Bone marrow (tissue), 2 donors: ENCODE measurements at places on chromosomes 13 and 19.

DNA sequence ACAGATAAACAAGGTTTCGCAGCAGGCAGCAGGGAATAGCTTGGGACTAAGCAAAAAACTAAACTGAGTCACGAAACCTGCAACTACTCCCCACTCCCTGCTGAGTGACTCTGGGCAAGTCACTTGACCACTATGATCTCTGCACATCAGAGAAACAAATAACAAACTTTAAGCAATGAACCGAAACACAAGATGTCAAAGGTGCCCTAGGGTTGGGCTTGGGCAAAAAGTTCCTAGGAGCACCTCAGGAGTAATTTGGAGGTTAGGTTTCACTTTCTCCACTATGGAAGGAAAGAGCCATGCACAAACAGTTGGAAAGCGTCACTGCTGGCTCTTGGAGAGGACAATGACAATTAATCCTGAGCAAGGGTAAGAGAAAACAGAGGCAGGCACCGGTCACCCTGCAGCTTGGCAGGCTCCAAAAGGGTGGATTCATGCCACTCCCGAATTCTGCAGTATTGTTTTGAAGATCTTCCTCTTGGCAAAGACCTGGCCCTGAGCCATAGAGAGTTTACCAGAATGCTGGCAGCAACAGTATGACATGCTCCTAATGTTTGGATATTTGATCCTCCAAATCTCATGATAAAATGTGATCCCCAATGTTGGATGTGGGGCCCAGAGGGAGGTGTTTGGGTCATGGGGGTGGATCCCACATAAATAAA lies 60.3 kb downstream of the CRYL1 start:
- DNase-seq, result no peak

GRCh38 chr19:19405971-19406877 lies 749 bp downstream of the GATAD2A start:
- DNase-seq, result no peak

DNA sequence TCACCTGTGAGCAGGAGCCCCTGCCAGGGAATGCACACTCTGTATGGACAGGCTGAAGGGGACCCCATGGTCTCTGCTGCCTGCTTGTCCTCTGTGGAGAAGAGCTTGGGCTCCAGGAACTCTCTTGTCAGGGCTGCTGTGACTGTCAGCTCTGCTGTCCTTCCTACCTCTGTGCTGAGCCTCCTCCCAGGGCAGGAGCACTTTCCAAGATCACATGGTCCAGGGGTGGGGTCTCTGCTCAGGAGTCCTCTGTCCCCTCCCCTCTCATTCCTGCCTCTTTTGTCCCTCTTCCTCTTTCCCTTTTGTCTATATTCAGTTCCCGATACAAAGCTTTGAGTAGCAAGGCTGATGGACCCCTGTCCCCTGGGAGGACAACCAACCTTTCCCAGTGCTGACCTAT lies at the start of gene CEACAM7:
Gene CEACAM7 (minus strand): TSS at position 173 of the 400 bp plus-strand sequence. CDS start 105 bp downstream, at position 68.
- DNase-seq, result no peak

- DNase-seq, result peak; percentile 41
These were observed 24.1 kb upstream of the ASPDH start for GRCh38 chr19:50537769-50538230.

DNA sequence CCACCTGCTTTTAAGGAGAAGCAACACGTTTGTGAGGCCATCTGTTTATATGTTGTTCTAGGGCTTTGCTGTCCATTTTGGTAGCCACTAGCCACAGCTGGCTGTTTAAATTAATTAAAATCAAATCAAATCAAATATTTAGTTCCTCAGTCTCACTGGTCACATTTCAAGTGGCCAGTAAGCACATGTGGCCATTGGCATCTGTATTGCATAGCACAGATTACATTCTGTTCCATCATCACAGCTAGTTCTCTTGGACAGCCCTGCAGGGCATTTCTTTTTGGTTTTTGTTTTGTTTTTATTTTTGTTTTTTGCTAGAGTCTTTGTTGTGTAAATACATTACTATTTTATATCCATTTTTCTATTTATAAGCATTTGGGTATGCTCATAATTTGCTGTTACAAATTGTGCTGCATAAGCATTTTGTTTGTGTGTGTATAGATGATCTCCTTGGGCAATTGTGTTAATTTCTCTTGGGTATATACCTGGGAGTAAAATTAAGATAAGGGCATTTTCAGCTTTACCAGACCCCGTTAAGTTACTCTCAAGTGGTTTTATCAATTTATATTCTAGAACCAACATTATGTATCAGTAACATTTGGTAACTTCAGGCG lies 31.3 kb downstream of the SAE1 start:
- no peak for DNase-seq

DNA sequence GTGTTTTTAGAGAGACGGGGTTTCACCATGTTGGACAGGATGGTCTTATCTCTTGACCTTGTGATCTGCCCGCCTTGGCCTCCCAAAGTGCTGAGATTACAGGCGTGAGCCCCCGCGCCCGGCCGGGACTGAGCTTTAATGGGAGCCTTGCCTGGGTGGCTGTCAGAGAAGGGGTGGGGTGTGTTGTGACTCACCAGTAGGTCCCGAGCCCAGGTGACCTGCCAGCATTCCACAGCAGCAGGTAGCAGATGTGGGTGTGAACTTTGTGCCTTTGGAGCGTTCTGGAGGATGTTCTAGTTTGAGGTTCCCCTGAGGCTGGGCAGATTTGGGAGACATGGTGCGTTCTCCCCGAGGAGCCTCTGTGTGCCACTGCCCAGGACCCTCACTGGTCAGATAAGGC lies 7.1 kb upstream of the EPN1 start:
- DNase-seq, result no peak

GRCh38 chr19:15986701-15987100 lies 37.9 kb downstream of the OR10H4 start:
- DNase-seq, result no peak

DNA sequence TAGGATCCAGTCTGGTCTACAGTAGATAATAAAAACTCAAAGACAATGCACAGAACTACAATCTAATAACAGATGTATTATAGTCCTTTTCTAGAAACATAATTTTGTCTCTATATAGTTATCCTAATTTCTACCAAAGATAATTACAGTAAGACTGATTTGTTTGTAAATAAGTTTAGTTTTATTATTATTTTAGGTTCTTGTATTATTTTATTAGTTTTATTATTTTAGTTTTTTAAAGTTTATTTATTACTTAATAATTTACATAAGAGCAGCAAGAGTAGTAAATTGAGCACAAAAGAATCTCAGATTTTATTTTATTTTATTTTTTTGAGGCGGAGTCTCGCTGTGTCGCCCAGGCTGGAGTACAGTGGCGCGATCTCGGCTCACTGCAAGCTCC lies 22.3 kb upstream of the ZNF227 start:
- DNase-seq, result no peak

DNA sequence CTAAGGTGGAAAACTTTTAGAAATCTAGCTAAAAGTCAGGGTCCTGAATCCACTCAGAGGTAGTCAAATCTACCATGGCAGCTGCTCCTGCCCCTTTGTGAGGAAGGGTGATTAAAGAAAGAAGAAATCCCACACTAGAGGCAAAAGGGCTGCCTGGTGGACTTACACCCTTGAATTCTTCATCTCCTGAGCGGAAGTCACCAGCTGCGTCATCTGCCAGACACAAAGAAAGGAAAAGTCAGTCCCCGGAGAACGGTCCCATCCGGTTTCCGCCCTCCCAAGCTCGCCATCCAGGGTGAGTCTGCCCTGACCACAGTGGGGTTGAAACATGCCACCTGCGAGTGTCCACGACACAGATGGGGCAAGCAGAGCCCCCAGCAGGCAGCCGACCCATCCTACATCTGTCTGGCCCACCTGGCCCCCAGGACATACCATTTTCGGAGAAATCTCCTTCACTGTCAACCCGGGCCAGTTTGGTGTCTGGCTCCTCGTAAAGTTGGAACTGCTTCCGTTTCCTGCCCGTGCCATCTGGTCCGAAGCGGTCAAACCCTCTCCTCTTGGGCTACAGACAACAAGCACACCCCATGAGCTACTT lies 7.7 kb downstream of the AKAP8 start:
- no peak for DNase-seq

GRCh38 chr19:2588081-2588777 lies 112.3 kb downstream of the GADD45B start:
- no peak for DNase-seq

- peak; percentile 16 for DNase-seq
These were observed 81.5 kb downstream of the RYR1 start for GRCh38 chr19:38514812-38515633.

GRCh38 chr19:33906578-33907335 lies 110.1 kb downstream of the KCTD15 start:
- no peak for DNase-seq

DNA sequence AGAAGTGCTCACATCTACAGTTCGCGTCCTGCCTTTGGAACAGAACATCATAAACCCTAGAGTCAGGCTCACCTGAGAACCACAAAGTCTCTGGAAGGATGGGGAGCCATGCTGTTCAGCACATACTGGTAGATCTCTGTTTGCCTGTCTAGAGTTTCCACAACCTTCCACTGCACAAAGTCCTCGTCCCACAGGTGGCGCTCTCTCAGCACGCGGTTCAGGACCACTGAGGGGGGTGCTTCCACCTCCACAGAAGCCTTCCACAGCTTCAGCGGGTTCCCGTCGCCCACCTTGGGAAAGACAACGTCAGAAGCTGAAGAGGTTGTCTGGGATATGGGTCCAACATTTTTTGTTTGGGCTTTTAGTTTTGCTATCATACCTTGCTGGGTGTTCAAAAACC lies 93.6 kb downstream of the KL start:
- DNase-seq, result no peak

- no peak for DNase-seq
These were observed 98.3 kb upstream of the UQCRFS1 start for GRCh38 chr19:29311191-29311790.

DNA sequence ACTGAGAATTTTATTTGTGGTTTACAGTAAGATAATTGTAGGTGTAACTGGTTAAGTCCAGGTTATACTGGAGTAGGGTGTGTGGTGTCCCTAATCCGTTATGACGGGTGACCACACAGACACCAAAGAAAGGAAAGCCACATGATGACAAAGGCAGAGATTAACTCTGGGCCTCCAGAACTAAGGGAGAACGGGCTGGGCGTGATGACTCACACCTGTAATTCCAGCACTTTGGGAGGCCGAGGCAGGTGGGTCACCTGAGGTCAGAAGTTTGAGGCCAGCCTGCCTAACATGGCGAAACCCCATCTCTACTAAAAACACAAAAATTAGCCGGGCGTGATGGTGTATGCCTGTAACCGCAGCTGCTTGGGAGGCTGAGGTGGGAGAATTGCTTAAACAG lies 10.2 kb upstream of the FUT2 start:
- DNase-seq, result no peak

DNA sequence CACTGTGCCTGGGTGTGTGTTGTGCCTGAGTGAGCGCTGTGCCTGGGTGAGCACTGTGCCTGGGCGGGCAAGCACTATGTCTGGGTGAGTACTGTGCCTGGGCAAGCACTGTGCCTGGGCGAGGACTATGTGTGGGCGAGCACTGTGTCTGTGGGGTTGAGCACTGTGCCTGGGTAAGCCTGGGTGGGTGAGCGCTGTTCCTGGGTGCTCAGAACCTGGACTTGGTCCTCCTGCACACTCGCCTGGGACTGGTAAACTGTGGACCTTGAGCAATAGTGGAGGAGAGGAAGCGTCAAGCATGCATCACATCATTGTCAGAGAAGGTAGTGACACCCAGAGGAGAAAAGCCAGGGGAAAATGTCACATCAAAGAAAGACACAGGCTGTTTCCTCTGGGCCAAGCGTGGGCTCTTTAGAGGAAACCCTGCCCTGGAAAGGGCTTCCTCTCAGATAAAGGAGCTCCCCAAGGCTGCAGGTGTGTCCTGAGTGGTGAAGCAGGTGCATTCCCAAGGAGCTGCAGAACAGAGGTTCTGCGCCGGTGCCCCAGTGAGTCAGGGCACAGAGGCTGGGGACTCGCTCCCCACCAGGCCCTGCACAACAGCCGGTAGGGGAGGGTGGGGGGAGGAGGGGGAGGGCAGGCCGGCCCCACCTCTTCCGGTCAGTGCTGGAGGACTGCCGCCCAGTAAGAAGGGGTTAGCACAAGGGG lies 141.2 kb downstream of the TEX29 start:
- no peak for DNase-seq

GRCh38 chr19:57002710-57003109 lies 117.1 kb upstream of the USP29 start:
- DNase-seq, result no peak

- peak; percentile 61 for DNase-seq
These were observed 1.3 kb downstream of the ICAM5 start for GRCh38 chr19:10290876-10291553.

GRCh38 chr13:40330950-40331349 lies 335.5 kb downstream of the FOXO1 start:
- no peak for DNase-seq

- no peak for DNase-seq
These were observed 228.3 kb downstream of the FOXO1 start for GRCh38 chr13:40438022-40438680.

GRCh38 chr19:19202707-19203011 lies 555 bp downstream of the NR2C2AP start:
- no peak for DNase-seq

DNA sequence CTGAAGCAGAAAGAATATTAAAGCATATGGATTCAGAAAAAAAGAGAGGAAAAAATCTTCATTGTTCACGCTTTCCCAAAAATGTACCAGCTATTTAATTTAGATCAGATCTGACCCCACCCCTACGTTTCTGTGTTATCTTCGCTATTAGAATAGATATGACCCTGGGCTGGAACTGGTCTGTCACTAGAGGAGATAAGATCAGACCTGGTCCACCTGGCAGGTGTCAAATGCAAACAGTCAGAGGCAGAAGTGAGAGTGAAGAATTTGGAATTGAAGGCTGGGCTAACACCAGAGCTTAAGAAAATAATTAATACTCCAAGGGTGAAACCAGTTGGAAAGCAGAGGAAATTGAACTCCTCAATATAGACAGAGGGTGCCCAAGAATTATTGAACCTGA lies 30.0 kb upstream of the MBNL2 start:
- no peak for DNase-seq

GRCh38 chr19:10431943-10432735 lies 11.8 kb downstream of the PDE4A start:
- DNase-seq, result peak; percentile 62

GRCh38 chr13:106220211-106220610 lies 315.3 kb downstream of the EFNB2 start:
- no peak for DNase-seq

DNA sequence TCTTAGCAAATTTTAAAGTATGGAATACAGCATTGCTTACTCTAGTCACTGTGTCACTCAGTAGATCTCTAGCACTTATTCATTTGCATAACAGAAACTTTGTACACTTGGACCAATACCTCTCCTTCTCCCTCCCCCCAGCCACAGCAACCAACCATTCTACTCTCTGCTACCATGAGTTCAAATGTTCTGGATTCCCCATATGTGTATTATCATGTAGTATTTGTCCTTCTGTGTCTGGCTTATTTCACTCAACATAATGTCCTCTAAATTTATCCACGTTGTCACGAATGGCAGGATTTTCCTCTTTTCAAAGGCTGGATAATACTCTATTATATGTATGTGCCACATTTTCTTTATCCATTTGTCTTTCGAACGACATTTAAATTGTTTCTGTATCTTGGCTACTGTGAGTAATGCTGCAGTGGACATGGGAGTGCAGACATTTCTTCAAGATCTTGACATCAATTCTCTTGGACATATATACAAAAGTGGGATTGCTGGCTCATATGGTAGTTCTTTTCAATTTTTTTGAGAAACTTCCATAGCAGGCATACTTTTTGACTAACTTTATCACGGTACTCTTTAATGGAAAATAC lies 184.5 kb upstream of the SOX21 start:
- no peak for DNase-seq

- no peak for DNase-seq
These were observed 67.1 kb downstream of the KDM4B start for GRCh38 chr19:5035793-5036697.

- no peak for DNase-seq
These were observed 8.3 kb downstream of the LCP1 start for GRCh38 chr13:46173656-46174055.
